Stimulated activated CD8-positive, alpha-beta memory T cell treated with anti-CD3 and anti-CD28 coated beads, Interleukin-7, amount 100 ng/mL, for 24 hours (primary cell): ENCODE measurements at places on chromosomes 12 and 14.

DNA sequence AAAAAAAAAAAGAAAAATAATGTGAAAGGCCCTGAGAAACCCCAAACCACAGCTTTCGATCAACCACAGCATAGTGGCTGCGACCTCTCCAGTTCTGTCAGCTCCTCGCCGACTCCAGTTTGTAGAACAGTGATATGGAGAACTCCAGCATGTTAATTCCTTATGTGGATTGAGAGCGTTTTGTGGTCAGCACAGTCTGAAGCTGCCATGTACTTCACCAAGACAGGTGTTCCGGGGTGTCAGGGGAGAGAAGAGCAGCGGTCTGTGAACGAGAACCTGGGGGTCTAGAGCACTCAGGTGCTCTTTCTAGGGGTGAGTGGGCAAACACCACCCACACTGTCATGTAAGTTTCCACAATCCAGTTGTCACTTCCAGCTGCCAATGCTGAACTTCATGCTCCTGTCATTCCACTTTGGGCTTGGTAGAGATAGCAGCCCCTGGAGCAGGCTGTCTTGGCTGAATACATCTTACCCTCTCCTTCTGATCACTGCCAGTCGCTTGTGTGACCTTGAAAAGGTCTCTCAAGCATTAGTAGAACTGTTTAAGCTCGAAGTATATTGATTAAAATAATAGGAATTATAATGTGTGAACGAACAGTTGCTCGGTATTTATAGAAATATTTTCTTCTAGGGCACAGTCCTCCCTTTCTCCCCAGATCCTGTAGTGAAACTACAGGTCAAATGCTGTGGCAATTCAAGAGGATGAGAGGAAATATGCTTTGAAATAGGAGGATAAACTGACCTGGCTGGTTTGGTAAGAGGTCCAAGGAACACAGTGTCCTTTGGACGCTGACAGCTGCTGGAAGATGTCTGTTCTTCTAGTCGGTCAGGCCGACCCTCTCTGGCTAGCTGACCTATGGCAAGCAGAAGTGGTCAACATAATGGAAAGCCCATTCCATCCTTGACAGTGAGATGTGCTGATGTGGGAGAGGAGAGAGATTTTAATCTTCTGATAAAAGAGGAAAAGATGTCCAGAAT lies 15.7 kb upstream of the MAX start:
- no peak for DNase-seq

GRCh38 chr14:71235875-71236274 lies 328.6 kb downstream of the PCNX1 start:
- no peak for DNase-seq

GRCh38 chr14:67461341-67461985 lies 27.1 kb downstream of the TMEM229B start:
- no peak for DNase-seq

DNA sequence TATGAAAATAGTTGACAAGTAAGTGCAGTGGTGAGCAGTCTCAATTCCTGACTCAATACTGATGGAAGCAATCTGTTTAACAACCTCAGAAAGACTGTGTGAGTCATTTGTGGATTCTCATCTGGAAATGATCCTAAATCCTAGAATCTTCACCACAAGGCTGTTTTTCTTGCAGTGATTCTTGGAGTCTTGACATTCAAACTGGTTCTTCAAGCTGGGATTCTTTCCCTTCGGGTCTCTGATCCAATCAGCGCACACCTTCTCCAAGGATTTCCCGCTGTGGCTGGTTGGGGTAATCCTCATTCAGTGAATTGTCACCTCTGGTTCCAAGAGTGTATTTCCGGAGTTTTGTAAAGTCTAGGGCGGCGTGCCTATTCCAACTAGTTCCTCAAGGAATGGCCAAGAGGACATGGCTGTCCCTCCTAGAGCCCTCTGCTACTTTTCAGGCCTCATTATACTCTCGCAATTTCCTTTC lies 37.7 kb upstream of the FOXJ2 start:
- no peak for DNase-seq

- DNase-seq: no peak
These were observed 120.9 kb downstream of the TMEM132C start for GRCh38 chr12:128387811-128388422.

GRCh38 chr12:29889737-29890136 lies 106.0 kb upstream of the TMTC1 start:
- no peak for DNase-seq

DNA sequence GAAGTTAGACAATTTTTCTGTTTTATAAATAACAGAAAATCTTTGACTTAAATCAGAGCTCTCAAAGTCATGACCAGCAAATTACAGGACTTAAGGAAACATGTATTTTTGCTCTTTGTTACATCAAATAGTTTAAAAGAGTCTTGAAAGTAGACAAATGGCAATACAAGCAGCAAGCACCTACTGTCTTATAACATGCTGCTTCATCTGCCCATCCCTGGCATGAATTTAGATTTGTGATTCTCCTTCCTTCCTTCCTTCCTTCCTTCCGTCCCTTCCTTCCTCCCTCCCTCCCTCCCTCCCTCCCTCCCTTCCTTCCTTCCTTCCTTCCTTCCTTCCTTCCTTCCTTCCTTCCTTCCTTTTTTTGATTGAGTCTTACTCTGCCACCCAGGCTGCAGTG lies 715.6 kb upstream of the FLRT2 start:
- no peak for DNase-seq
